ENCODE measurements at places on chromosomes 7 and 10.
A peak's percentile ranks its signal among the peaks of the same experiment; 100 is the strongest.

GRCh38 chr10:33303988-33304387 is 30.5 kb downstream of the NRP1 start:
- DNase-seq: no peak

- DNase-seq: no peak
Measured at GRCh38 chr7:105497016-105497415, 25.1 kb downstream of the PUS7 start.

DNA sequence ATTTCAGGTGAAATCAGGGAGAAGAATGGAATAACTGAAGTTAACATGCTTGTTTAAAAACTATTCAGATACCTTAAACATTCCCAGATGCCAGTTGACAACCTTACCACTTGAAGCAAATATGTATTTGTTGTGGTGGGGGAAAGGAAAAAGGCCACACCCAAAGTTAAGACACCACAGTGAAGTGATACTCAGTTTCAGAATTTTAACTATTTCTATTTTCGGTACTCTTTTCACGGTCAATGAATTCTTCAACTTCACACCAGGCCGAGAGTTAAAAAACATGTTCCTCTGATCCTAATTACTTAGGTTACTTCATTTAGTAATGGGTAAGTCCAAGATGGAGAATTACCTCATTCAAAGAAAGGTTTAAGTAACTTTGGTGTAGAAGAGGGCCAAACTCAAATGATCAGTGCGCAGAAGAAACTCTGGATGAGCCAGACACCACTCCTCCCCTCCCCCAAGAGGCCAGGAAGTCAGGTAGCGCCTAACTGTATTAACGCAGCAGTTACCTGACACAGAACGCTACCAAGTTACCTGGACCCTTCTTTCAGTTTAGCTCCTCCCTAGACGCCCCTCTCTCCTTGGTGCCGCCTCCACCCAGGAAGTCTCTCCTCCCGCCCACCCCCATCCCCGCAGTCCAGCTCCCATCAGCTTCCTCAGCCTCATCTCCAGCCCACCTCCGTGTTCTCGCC is 700 bp downstream of the MTPN start:
- DNase-seq: peak; percentile 23

DNA sequence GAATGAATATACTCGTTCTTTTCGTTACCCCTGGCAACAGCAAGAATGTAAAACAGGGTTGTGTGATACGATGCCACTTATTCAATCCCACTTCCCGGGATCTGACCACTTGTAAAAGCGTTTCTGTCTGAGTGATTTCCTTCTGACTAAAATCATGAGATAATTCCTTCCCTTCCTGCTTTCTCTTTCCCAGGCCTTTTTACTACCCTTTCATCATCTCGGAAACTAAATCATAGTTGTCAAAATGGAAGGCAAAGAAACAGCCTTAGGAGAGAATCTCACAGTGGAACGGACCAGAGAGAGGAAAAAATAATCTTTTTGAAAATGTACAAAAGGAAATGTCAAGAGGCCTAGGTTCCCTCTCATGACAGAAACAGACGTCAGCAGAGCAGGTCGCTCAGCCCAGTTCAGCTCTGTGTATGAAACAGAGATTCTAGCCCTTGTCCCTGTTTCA is 29.8 kb downstream of the DIP2C start:
- no peak for DNase-seq

GRCh38 chr7:913736-914520 is 37.6 kb downstream of the GET4 start:
- no peak for DNase-seq

- DNase-seq: no peak
Measured at GRCh38 chr7:41890631-41891274, 187.9 kb upstream of the INHBA start.

GRCh38 chr7:32163141-32163806 is 93.1 kb upstream of the PDE1C start:
- DNase-seq: no peak

- DNase-seq: no peak
Measured at GRCh38 chr7:20307119-20307518, 23.6 kb upstream of the ITGB8 start.

DNA sequence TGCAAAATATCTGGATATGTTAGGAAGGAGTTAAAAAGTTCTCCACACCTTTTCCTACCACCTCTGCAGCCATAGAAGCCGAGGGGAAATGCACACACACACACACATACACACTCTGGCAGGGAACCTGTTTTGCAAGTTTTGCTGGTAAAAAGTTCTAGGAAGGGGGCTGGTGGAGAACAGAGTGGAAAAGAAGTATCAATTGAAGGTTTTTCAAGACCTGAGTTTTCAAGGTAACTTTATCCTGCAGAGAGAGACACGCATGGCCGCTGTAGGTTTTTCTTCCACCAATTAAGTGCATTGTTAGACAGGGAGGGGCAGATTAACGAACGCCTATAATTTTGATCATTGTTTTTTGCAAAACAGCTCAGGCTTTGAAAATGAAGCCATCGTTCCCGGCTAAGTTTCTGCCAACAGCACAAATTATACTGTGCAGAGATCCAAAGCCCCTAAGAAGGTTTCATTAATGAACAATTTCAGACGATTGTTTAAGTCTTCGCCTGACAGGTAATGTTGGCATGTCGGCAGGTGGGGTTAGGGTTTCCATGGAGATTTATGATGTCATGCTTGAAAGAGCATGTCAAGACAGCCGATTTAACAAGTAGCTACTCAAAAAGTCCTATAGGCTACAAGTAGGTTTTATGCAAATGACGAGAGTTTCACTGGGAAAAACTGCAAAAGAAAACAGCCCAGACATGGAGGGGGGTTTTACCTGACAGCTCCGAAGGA is 29.7 kb downstream of the KIAA1217 start:
- no peak for DNase-seq

DNA sequence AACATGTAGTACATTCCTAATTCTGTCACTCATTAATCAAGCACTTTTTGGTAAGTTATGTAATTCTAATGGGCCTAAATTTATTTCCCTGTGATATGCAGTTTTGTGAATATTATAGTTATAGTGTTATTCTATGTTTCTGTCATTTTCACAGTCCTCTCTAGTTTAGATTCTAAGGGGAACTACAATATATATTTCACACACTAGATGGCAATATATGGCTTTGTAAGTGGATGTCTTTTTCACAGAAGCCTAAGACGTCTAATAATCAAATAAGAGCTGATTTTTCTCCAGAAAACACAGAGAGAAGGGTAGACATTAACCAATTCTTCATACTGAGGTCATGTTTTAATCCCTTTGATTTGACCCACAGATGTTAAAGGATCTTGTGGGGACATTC is 18.0 kb downstream of the RNLS start:
- DNase-seq: no peak

- no peak for DNase-seq
Measured at GRCh38 chr7:142414135-142414534, 156.3 kb upstream of the PRSS58 start.

DNA sequence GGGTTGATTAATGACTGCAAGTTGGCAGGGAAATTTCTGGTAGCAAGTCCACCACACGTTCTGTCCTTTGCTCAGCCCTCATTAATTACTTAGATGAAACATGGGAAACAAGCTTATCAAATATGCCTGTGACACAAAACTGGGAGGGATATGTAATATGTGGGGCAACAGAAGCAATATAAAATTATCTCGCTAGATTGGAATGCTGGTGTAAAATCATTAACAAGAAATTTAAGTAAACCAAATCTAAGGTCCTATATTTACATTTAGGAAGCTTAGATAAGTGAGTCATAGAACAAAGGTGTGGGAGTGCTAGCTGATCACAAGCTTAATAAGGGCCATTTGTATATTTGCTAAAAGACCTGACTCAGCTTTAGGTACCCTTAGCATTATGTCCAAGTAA is 23.5 kb downstream of the TRPV5 start:
- no peak for DNase-seq

DNA sequence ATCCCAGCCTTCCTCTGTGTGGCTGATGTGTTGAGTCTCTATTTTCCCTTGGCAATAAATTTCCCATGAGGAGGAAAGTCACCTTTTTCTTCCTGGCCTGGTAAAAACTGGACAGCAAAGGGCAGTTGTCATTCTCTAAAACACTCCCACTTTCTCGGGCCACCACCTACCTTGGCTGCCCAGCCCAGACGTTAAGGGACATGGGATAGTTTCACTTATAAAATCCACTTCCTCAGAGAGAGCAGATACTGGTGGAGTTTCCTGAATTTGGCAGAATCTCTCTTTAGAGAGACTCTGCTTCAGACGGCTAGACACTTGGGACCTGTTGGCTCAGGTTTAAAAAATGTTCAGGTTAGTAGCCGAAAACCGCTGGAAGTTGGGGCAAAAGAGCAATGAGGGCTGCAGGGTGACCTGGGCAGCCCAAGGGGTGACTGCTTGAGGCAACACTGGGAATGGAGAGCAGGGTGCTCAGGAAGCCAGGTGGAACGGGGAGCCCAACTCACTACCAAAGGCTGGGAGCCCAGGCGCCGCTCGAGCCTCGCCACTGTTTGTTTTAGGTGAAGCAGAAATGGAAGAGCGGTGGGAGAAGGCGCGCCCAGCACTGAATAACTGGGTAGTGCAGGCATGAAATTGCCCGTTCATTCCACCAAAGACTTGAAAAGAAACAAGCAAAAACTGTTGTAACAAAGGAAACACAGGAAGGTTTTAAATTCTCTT is 186.1 kb downstream of the TRIL start:
- no peak for DNase-seq

DNA sequence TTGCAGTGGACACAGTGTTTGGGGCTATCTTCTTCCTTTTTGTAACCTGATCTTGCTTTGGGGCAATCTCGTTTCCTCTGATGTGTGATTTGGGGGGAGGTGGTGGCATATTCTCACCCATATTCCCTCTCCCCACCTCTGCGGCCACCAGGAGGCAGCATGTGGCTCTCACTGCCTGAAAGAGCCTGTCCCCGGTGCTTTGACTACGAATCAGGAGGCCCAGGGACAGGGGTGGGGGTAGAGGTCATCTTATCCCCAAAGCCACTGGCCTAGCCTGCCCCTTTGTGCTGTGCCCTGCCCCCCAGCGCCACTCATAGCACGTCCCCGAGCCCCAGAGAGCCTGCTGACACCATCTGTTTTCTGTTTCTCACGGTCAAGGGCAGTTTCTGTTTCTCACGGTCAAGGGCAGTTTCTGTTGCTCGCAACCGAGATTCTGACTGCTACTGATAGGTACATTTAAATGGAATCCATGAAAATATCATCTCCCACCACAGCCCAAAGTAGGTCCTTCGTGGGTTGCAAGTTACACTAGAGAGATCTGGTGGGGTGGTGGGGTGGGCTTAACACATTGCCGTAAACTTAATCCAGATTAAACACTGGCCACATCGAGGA is 28.2 kb downstream of the PHYH start:
- DNase-seq: peak; percentile 60

DNA sequence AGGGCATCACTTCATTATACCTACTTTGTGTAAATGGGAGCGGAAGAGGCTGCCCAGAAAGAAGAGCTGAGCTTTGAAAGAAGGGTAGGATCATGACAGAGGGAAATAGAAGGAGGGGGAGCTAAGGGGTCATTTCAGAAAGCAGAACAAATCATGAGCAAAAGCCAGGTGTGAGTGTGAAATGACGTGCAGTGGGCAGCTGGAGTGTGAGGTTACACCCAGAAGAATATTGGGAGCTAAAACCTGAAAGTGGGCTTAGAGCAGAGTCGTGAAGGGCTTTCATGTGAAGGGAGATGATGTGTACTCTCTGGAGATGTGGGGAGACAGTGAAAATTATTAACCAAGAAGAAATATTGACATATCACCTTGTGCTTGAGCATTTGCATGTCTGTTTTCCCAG is 245.0 kb upstream of the YAE1 start:
- no peak for DNase-seq

DNA sequence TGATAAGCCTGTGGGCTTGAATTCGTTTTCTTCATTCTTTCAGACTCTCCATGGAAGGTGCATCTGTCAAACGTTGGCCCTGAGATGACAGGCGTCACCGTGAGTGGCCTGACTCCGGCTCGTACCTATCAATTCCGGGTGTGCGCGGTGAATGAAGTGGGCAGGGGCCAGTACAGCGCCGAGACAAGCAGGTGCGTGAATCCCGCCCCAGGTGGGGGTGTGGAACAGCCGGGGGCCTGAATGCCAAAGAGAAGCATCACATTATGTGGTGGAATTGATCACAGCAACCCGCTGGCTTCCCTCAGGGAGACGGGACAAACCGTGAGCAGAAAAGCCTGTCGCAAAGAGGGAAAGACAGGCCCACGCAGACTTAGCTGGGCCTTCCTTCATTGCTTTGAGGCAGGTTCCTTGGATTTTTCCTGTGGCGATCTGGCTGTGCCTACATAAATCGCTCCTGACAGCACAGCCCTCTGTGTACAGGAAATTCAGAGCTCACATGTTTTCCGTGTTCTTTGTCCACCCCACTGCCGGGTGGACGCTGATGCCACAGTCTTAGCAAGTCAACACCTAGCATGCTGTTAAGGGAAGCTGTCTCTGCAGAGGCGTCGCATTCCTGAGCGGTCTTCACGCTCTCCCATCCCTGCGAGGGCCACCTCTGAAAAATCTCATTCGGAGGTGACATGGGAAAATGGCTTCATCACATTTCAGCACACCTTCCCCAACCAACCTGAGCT is 671.0 kb upstream of the FOXK1 start:
- no peak for DNase-seq

- DNase-seq: no peak
Measured at GRCh38 chr10:43110338-43111071, 27.7 kb upstream of the CSGALNACT2 start.

GRCh38 chr7:137669706-137670105 is 177.1 kb downstream of the DGKI start:
- DNase-seq: no peak

- DNase-seq: no peak
Measured at GRCh38 chr10:110994406-110995086, 75.1 kb downstream of the SHOC2 start.

- DNase-seq: no peak
Measured at GRCh38 chr10:81027223-81027622, 489.5 kb downstream of the SH2D4B start.

GRCh38 chr7:104986628-104987259 is 27.3 kb upstream of the KMT2E start:
- DNase-seq: no peak

- no peak for DNase-seq
Measured at GRCh38 chr7:32256376-32256775, 186.2 kb upstream of the PDE1C start.

DNA sequence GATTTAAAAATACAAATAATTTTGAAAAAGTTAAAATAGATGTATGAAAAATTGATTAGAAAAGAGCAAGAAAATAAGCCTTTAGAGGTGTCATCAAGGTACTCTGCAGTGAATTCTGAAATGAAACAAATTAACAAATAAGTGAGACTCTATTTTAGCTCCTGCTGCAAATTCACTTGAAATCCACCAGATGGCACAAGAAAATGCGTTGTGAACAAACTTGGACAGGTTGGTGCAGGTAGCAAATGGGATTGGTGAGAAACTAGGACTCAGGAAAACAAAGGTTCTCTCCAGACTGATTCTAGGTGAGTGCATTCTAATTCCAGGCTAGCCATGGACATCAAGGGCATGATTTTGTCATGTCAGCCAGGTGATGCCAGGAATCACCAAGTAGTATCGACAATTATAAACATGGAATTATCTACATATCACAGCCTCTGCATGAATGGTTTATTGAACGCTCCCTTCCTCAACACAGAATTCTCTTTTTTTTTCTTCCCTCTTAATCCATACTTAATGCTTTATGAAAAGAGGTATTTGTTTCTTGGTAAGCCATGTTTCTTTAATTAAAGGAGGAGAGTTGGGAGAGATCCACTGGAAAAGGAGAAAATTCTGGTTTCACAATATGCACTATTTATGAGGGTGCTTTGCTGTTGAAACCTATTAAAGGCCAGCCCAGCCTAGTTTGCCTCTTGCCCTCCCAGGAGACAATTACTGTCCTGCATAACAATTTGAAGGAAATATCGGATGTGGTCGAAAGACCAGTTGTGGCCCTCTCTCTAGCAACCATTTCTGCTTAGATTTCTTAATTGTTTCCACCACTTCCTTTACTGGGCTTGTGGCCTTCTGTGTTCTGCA is 118.1 kb downstream of the ZNF365 start:
- DNase-seq: no peak

GRCh38 chr7:134703782-134704181 is 57.1 kb downstream of the BPGM start:
- DNase-seq: no peak
